ENCODE measurements at places on chromosomes 7 and 10.
A peak's percentile ranks its signal among the peaks of the same experiment; 100 is the strongest.

GRCh38 chr7:73891178-73891885 is 30.4 kb downstream of the TMEM270 start:
- peak; percentile 35 for DNase-seq

GRCh38 chr10:78286186-78286585 is 252.5 kb downstream of the RPS24 start:
- no peak for DNase-seq

GRCh38 chr7:121909716-121910345 is 36.9 kb downstream of the PTPRZ1 start:
- no peak for DNase-seq

- no peak for DNase-seq
Measured at GRCh38 chr10:89503652-89504370, 31.6 kb downstream of the SLC16A12 start.

GRCh38 chr10:88042160-88043100 is 179.0 kb downstream of the PTEN start:
- peak; percentile 24 for DNase-seq
